ENCODE measurements at places on chromosomes 4 and X.
A peak's percentile ranks its signal among the peaks of the same experiment; 100 is the strongest.

GRCh38 chr4:81963015-81963762, 410.6 kb downstream of the HNRNPD start:
- no peak for DNase-seq

- DNase-seq = no peak
Observed at GRCh38 chr4:86019362-86019761, 340.5 kb downstream of the MAPK10 start.

- DNase-seq = peak; percentile 47
Observed at GRCh38 chr4:11402192-11402591, 26.5 kb downstream of the HS3ST1 start.

GRCh38 chr4:128737098-128737513, 72.4 kb upstream of the JADE1 start:
- no peak for DNase-seq

GRCh38 chr4:1623400-1623799, 60.7 kb downstream of the FAM53A start:
- no peak for DNase-seq

DNA sequence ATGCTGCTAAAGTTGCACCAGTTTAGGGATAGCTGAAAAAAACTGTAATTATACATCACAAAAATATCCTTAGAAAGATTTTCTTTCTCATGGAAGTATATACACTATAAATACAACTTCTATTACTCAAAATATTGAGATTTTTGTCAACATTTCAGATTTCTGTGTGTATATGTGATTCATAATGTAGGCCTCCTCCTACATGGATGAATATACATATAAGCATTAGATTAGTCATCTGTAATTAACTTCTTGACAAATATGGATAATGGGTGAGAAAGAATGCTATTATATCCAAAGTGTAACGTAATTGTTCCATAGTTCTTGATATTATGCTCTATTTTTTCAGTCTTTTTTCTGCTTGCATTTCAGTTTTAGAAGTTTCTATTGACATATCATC, 124.9 kb downstream of the CBLL2 start:
- DNase-seq = no peak

DNA sequence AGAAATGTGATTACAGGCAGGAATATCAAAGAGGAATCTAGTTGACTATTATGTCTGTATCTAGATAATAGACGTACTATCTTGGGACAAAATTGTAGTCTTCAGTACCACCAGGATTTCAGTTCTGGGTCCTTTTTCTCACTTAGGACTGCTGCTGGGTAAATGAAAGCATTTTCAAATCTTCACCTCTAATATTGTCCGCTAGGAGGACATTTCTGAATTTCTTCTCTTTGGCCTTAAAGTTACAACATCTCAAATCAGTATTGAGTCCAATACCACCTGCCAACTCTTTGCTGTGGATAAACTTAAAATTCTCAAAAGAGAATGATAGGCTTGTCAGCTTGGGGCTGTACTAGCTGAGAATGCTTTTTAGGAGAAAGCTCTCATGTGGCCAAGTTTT, 6.0 kb downstream of the FGF16 start:
- DNase-seq = no peak

- DNase-seq = no peak
Observed at GRCh38 chr4:167282171-167282864, 48.0 kb upstream of the SPOCK3 start.

GRCh38 chrX:45009371-45010000, 136.5 kb downstream of the KDM6A start:
- no peak for DNase-seq

DNA sequence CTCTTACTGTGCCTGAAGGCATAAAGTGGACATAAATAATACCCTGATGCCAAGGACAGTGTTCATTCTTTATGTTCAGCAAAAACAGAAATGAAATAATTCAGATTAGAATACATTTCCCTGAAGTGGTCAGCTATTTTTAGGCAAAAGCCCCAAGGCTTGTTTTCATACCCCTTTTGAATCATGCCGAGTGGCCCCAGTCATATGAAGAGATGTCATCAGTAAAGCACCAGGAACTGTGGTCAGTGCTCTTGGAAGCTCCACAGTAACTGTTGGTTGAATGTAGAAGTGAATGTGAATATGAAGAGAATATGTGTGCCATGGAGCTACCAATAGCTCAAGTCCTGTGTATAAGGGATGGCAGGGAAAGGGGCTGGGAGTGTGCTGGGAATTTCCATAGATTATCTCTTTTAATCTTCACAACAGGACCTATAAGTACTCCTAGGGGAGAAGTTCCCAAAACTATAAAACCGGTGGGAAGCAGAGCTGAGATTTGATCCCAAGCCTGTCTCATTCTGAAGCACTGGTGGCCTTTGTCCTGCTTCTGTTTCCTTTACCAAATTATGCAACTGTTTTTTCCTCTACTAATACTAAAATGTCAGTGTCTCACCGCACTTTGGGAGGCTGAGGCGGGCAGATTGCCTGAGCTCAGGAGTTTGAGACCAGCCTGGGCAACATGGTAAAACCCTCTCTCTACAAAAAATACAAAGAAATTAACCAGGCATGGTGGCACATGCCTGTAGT, 52.6 kb downstream of the FNIP2 start:
- DNase-seq = no peak

DNA sequence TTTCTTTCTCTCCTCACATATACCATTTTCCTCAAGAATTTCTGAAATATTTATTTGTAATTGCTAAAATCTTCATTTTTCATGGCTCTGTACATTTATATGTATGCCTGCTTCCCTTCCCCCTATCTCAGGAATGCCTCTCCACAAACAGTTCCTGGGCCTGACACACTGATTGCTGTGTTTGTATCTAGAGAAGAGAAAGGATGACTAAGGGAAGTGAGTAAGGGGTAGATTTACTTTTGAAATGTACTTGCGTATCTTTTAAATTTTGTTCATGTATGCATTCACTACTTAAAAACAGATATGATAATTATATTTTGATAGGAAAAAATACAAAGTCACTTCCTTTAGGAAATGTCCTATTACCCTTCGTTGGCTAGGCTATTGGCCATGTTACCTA, 790.8 kb downstream of the PCDH18 start:
- no peak for DNase-seq

- no peak for DNase-seq
Observed at GRCh38 chr4:16450031-16450430, 223.8 kb upstream of the TAPT1 start.

- no peak for DNase-seq
Observed at GRCh38 chr4:148369919-148370318, 72.3 kb downstream of the NR3C2 start.

- DNase-seq = no peak
Observed at GRCh38 chr4:45349859-45350258, 623.5 kb upstream of the GNPDA2 start.

Data from GM13977 (cell line).